ENCODE measurements at places on chromosomes 1 and 21.

GRCh38 chr1:114224196-114224907 lies 70.7 kb upstream of the SYT6 start:
- DNase-seq, result no peak

DNA sequence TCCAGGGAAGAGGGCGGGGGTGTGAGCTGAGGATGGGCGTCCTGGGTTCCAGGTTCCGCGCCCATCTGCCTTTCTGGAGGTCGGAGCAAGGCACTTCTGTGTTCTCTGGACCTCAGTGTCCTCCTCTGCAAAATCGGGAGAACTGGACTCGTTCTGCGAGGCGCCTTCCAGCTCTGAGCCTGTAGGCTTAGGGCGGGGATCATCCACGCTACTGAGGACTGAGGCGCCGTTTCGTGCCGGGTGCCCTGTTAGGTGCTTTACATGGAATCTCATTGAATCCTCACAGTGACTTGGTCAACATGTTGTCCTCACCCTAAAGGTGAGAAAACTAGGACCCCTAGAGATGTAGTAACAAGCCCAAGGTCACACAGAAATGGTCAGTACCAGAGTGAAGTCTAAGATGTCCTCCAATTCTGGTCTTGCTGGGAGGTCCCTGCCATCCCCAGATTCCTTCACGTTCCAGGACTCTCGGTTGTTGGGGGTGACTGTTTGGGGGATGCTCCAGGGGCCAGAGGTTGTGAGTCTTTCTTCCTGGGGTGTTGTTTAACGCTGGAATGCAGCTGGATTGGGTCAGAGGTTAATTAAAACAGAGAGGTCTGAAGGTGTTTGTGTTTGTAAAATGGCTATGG lies 677 bp downstream of the PRKAA2 start:
- DNase-seq, result peak; percentile 18

DNA sequence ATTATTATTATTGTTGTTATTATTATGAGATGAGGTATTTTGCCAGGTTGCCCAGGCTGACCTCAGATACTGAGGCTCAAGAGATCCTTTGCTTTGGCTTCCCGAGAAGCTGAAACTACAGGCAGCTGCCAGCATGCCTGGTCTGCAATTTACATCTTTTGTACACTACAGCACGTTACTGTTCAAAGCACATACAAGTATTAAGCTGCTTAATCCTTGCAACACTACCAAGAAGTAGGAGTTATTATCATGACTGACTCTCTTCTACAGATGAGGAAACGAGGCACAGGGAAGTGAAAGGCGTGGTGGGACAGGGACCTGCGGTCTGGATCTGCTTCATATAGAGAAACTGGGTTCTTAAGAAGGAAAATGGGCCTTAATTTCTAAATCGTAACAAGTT lies 11.6 kb downstream of the ERG start:
- no peak for DNase-seq

- peak; percentile 71 for DNase-seq
These were observed 392 bp upstream of the DMRTA2 start for GRCh38 chr1:50423670-50424000.

DNA sequence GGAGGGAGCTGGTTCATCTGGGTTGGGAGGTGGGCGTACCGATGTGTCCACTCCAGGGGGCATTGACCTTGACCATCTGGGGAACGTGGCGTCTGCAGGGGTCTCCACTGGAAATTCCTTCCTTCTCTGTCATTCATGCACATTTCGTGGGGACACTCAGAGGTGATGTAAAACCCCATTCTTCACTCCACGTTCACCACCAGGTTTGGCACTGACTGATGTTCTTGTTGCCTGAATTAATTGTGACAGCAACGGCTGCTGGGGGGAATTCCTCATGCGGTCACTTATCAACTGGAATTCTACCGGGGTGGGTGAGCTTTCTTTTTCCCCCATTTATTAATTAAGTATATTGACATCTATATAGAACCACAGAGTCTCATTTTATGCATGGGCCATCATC lies 18.1 kb upstream of the POFUT2 start:
- DNase-seq, result no peak

DNA sequence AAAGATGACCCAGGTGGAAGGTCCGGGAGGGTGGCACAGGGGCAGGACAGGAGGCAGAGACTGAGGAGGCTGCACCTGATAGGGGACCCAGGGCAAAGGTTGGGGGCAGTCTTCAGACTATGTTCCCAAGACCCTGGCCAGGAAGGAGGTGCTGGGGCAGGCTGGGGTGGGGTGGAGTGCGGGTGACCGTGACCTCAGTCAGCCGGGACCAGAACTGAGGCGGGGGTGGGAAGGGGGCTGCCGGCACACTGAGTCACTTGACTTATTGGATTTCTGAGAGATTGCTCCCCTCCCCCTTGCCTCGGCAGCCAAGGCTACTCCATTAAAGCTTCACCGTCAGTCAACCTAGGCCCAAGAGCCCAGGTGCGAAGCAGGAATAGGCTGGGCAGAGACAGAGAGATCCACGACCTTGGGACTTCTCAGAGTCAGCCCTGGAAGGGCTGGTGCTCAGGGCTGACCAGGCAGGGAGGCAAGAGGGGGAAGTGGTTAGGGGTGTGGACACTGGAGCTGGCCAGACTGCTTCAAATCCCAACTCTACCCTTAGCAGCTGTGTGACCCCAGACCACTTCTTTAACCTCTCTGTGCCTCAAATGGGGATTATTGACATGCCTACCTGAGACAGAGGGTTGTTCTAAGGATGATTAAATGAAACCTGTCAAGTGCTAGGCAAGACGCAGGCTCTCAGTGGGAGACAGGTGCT lies 47.9 kb upstream of the LAPTM5 start:
- DNase-seq, result no peak

DNA sequence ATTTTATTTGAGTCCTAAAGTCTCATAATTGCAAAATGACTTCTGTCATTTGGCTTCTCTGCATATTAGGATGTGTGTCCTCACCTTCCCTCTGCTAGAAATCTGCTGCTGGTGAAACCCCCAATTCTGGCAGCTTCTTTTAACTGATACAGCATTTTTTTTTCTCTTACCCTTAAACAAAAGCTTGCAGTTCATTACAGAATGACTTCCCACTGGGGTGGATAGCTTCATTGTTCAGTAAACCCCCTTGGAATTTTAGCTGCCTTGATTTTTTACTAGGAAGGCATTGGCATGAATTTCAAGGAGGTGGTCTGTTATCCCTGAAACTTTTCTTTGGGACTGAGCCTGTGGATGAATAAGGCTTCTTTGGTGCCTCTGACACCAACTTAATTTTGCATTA lies 16.8 kb downstream of the TSEN15 start:
- DNase-seq, result peak; percentile 29

DNA sequence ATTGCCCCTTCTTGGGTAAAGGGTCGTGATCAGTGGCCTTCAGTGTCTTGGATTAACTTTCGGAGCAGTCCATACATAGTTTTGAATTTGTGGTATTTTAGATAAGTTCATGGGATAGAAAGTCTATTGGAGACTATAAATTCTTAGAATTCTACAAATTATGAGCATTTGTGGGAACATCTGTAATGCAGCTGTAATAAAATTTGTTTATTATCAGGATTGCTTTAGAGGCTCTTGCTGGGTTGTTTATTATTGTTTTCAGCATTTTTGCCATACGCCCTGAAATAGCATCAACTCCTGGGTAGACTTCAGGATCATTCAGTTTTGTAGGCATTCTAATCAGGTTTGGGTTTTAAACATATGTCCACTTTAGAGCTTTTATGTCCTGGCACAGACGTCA lies 16.1 kb downstream of the LAMC1 start:
- DNase-seq, result no peak

DNA sequence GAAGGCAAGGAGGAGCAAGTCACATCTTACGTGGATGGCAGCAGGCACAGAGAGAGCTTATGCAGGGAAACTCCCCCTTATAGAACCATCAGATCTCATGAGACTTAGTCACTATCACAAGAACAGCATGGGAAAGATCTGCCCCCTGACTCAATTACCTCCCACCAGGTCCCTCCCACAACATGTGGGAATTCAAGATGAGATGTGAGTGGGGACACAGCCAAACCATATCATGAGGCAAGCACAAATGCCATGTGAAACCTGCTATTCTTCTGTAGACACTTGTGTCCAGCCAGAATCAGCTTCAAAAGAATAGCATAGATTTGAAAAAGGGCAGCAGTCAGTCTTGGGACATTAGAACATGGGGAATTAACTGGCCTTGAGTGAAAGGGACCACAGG lies 32.2 kb upstream of the UBE2U start:
- DNase-seq, result no peak

- no peak for DNase-seq
These were observed 76.6 kb upstream of the VAV3 start for GRCh38 chr1:108041360-108042142.

DNA sequence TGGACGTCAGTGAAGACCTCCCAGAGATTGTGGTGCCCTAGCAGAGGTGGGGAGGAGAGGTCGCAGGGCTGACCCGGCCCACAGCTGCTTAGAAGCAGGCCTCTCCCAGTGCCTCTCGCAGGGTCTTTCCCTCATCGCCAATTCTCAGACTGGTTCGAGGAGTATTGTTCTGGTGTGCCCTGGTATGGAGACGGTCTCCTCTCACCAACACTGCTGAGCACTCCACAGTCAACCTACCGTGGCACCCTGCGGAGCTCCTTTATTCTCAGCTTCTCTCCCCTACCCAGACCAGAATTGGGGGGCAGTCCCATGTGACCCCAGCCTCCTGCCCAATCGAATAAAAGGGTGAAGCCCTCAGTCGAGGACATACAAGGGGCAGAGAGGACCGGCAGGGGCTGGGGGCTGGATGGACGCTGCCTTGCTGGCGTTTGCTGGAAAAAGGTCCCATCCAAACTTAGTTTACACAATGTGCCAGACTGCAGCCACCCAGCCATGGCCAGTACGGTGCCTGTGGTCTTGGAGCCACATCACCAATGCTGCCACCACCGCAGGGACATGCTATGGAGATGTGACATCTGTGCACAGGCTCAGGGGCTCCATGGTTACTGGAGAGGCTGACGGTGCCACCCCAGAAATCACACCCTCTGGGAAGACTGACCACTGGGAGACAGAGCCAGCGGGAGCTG lies 80.8 kb downstream of the STUM start:
- no peak for DNase-seq

GRCh38 chr1:86992861-86993260 lies 78.4 kb downstream of the HS2ST1 start:
- DNase-seq, result no peak

GRCh38 chr1:226094451-226094850 lies 31.9 kb downstream of the H3-3A start:
- no peak for DNase-seq

DNA sequence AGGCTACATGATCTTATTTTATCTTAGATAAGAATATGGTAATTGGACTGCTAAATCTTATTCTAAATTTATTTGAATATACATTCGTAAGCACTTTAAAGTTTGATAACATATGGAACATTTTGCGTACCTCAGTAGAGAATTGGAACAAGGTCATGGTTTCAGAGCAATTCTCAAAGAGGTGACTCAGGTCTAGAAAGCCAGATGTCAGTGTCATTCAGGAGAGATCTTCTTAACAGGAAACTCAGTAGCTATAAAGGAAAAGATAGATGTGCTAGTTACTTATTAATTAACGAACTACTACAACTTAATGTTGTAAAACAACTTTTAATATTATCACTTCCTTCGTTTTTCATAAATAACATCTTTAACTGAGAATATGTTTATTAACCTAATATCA lies 142.5 kb downstream of the USP25 start:
- DNase-seq, result no peak

DNA sequence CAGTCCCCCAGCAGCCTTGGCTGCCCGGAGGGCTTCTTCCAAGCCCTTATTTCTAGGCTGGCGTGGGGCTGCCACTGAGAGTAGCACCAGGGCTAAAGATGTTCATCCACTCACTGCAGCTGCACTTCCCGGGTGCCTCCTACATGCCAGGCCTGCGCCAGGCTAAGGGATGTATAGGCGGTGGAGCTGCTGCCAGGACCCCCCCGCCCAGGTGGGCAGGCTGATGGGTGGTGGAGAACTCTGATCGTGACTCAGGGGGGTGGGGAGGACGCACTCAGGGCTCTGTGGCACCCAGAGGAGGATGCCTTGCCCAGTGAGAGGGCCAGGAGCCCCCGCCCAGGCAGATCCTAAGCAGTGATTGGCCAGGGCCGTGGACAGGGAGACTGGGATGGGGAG lies 34.1 kb downstream of the CFAP74 start:
- no peak for DNase-seq

DNA sequence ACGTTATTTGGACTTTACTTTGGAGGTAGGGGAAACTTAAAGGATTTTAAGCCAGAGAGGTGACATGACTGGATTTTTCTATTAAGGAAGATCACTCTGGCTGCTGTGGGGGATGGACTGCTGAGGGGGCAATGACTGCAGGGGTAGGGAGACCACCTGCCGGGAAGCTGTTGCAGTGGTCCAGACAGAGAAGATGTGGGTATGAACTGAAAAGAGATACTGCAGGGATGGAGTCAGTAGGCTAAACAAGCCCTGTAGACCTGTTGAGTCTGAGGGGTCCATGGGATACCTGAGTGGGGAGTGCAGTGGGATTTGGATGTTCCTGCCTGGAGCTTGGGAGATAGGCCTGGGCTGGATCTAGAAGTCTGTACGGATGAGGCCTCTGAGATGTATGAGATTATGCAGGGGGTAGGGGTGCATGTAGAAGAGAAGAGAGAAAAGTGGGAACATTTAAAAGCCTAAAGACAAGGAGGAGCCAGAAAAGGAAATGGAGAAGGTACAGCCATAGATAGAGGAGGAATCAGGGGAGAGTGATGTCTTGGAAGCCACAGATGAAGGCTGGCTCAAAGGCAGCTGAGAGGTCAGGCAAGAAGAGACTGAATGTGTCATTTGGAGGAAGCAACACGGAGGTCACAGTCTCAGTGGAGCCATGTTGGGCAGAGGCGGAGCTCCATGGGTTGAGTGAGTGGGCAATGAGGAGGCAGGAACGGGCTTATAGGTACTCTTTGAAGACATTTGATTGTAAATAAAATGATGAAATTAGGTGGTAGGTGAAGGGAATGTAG lies 25.9 kb upstream of the KCNA2 start:
- DNase-seq, result no peak

GRCh38 chr1:32358435-32358834 lies 3.9 kb downstream of the FAM229A start:
- DNase-seq, result no peak

DNA sequence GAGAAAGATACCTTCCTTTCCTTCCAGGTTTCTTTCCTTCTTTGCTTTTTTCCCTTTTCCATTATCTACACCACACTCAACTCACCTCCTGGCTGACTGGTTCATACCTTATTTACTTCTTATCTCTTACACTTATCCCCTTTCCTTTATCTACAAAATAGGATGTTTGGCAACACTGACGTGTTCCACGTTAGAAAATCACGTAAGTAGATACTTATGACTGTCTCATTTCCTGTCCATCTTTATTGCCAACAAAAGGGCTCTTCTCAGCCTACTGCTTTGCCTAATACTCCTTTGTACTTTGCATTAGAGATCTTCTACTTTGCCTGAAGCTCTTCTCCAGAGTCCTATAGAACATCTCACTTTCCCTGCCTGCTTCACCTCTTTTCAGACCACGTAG lies 25.1 kb downstream of the SYNJ1 start:
- DNase-seq, result no peak

DNA sequence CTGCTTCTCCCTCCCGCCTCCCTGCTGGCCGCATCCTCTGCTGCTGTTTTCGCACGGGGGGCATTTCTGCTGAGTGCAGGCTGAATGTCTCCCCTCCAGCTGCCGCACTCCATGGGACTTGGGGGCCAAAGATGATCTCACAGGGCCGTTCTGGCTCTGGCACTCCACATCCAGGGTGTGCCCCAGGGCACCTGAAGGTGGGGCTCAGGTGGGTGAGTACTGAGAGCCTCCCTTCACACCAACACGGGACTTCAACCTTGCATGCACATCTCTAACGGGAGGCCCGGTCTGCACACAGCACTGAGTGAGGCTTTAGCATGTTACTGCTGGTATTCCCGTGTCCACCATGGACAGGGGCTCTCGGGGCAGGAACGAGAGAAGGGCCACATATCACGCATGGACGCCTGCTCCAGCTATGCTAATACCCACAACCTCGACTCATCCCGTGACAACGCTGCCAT lies 88.9 kb downstream of the DMRTB1 start:
- peak; percentile 1 for DNase-seq

Measured in iPS-NIHi11 (cell line).